Activated CD4-positive, alpha-beta T cell treated with anti-CD3 and anti-CD28 coated beads for 36 hours (primary cell): ENCODE measurements at places on chromosomes 13 and 19. TPM values are rescaled to one million over a fixed set of nuclear protein-coding genes. Genes with fewer than 3 reads are reported as not detected.

- DNase-seq = no peak
- H3K27me3 ChIP-seq = no peaks in the 10 kb centered on the region
- no peak overlapping the region for H3K4me3 ChIP-seq
- peaks cover 1% of the 10 kb centered on the region for H3K36me3 ChIP-seq
- no peaks in the 10 kb centered on the region for H3K4me1 ChIP-seq
- H3K27ac ChIP-seq = no peak overlapping the region
Observed at GRCh38 chr13:113061796-113062425, 43.7 kb upstream of the F7 start.

DNA sequence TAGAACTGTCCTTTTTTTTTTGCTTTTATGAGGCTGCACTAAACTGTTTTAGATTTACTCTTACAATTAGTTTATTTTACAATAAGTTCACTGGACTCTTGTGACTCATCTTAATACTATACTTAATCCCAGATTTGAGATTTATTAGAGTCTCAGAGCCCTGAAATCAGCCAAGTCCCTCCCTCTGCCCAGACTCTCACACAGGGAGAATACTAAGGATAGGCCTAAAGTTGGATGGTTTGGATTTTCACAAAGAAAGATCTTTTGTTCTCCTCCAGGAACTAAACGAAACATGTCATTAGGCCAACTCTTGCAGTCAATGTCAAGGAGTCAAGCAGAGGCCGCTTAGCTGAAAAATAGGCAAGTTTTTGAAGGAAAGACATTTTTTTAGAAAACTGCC is 42.7 kb upstream of the MIR17HG start:
- H3K4me3 ChIP-seq = no peak overlapping the region
- peaks cover 5% of the 10 kb centered on the region for H3K4me1 ChIP-seq
- H3K36me3 ChIP-seq = no peaks in the 10 kb centered on the region
- H3K27ac ChIP-seq = no peak overlapping the region
- no peak for DNase-seq

The KLK5 gene
- total RNA-seq = not detected

The C19orf73 gene
- total RNA-seq = 2.0 TPM

DNA sequence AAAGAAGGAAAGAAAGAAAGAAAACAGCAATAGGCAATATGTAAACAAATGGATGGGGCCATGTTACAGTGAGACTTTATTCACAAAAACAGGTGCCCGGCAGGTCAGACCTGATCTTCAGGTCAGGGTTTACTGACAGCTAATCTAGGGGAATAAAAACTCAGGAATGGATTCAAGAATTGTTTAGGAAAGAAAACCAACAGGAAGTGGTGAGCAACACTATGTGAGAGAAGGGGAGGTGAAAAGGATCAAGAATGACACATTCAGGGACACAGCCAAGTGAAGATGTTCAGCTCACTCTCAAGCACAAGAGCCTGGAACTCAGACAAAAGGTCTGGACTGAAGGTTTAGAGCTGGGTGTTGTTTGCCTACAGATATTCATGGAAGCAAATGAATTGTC is 244.5 kb downstream of the EFNB2 start:
- H3K4me3 ChIP-seq = no peak overlapping the region
- DNase-seq = no peak
- H3K27me3 ChIP-seq = peaks cover 5% of the 10 kb centered on the region
- no peak overlapping the region for H3K27ac ChIP-seq

The FFAR2 gene
- total RNA-seq = not detected

The ADAT3 gene
- 6.1 TPM for total RNA-seq

GRCh38 chr13:75759531-75759930 is 123.4 kb downstream of the LMO7 start:
- no peak overlapping the region for H3K27ac ChIP-seq
- peaks cover 68% of the 10 kb centered on the region for H3K4me1 ChIP-seq
- no peak overlapping the region for H3K4me3 ChIP-seq
- H3K36me3 ChIP-seq = peaks cover 4% of the 10 kb centered on the region
- H3K27me3 ChIP-seq = no peaks in the 10 kb centered on the region

DNA sequence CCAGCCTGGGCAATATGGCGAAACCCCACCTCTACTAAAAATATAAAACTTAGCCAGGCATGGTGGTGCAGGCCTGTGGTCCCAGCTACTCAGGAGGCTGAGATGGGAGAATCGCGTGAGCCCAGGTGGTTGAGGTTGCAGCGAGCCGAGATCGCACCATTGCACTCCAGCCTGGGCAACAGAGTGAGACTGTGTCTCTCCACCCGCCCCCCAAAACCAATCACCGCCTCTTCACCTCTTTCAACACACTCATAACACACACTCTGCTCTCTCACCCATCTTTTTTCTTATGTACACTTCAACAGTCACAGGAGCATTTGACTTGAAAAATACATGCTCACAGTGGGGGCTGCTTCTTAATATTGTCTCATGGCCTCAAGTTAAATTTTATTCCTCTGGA is 76.8 kb downstream of the ESD start:
- H3K27me3 ChIP-seq = no peaks in the 10 kb centered on the region
- H3K4me1 ChIP-seq = no peaks in the 10 kb centered on the region
- no peak overlapping the region for H3K4me3 ChIP-seq
- peaks cover 23% of the 10 kb centered on the region for H3K36me3 ChIP-seq
- no peak for DNase-seq

- H3K4me3 ChIP-seq = no peak overlapping the region
- H3K36me3 ChIP-seq = peaks cover 7% of the 10 kb centered on the region
- DNase-seq = no peak
Observed at GRCh38 chr13:48715977-48716376, 62.2 kb downstream of the CYSLTR2 start.

The RFPL4AL1 gene
- total RNA-seq = not detected

DNA sequence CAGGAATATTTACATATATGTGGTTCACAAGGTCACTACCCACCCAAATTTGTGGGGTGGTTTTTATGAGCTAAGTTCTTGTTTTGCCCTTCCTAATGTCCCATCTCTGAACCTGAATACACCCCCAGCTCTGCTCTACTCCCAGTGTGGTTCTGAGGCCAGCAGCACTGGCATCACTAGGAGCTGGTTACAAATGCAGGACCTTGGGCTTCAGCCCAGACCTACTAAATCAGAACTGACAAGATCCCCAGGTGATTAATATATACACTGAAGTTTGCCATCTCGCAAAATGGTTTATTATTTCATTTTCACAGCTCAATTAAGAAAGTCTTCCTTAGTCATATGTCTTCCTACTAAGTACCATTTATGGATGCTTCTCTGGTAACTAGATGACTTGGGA is 67.9 kb downstream of the FOXO1 start:
- no peaks in the 10 kb centered on the region for H3K27me3 ChIP-seq
- H3K36me3 ChIP-seq = peaks cover 9% of the 10 kb centered on the region
- peak overlapping the region; percentile 57 for H3K4me3 ChIP-seq
- H3K27ac ChIP-seq = peak overlapping the region; percentile 89
- no peak for DNase-seq

DNA sequence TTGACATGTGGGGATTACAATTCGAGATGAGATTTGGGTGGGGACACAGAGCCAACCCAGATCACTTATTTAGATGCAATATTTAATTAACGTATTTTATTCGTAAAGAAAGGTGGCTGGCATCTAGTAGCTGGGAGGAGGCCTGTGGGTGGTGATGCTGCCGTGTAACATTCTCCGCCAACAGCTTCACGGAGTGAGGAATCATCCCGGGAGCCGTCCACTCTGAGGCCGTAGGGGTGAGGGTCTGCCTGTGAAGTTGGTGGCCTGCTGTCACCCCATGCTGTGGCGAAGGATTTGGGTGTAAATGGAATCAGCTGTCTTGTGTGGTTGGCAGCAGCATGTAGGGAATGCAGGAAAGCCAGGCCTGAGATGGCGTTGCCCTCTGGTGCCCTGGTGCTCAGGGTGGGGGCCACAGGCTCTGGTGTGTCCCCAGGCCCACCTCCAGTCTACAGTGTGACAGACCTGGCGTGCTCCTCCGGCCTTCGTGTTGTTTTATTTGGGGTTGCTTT is 3.3 kb upstream of the TEX29 start:
- H3K27ac ChIP-seq = no peak overlapping the region
- H3K4me3 ChIP-seq = no peak overlapping the region
- peaks cover 14% of the 10 kb centered on the region for H3K36me3 ChIP-seq
- no peaks in the 10 kb centered on the region for H3K27me3 ChIP-seq

DNA sequence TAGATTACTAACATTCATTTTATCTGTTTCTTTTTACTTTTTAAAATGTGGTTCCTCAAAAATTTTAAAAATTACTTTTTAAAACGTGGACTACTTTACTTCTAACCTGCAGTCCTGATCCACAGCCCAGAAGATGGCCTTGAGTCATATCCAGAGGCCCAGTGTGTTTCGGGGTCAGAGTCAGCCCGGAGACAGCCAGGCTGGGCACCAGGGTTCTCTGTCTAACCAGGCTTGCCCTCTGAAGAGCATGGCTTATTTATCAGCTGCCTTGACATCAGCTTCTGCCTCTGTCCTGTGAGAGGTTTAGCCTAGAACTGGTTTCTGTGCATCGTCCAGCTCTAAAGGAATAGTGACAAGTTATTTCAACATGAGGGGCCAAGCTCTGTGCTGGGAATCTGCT is 332.0 kb downstream of the FGF9 start:
- no peaks in the 10 kb centered on the region for H3K27me3 ChIP-seq
- no peak overlapping the region for H3K27ac ChIP-seq
- DNase-seq = no peak
- no peaks in the 10 kb centered on the region for H3K4me1 ChIP-seq
- H3K4me3 ChIP-seq = no peak overlapping the region
- H3K36me3 ChIP-seq = no peaks in the 10 kb centered on the region

DNA sequence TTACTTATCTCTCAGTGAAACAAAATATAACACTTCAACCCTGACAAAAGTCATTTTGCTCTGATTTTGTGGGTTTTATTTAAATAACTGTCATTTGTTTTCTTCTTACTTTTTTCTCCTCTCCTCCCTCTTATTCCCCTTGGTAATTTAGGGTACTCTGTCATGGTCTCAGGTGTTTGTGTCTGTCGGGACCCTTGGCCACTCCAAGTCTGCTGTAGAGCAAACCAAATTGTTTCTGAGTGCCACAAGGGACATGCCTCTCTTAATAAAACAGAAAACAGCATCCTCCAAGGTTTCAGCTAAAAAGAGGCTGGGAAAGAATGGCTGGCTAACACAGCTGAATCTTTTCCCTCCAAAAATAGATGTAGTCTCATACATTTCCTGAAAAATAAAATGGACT is 573.1 kb upstream of the KLF12 start:
- H3K4me1 ChIP-seq = no peaks in the 10 kb centered on the region
- H3K4me3 ChIP-seq = no peak overlapping the region
- peaks cover 3% of the 10 kb centered on the region for H3K27me3 ChIP-seq
- no peak for DNase-seq

The KRTDAP gene
- total RNA-seq = not detected

GRCh38 chr19:53553865-53554791 is 16.2 kb downstream of the ZNF331 start:
- peak overlapping the region; percentile 92 for H3K4me3 ChIP-seq
- DNase-seq = peak; percentile 96
- no peaks in the 10 kb centered on the region for H3K27me3 ChIP-seq
- peaks cover 32% of the 10 kb centered on the region for H3K4me1 ChIP-seq
- H3K36me3 ChIP-seq = peaks cover 67% of the 10 kb centered on the region

The ZNF682 gene
- total RNA-seq = 7.5 TPM

GRCh38 chr19:40282920-40283319 is 2.2 kb downstream of the AKT2 start:
- peaks cover 61% of the 10 kb centered on the region for H3K4me1 ChIP-seq
- no peaks in the 10 kb centered on the region for H3K27me3 ChIP-seq
- H3K36me3 ChIP-seq = peaks cover 10% of the 10 kb centered on the region

DNA sequence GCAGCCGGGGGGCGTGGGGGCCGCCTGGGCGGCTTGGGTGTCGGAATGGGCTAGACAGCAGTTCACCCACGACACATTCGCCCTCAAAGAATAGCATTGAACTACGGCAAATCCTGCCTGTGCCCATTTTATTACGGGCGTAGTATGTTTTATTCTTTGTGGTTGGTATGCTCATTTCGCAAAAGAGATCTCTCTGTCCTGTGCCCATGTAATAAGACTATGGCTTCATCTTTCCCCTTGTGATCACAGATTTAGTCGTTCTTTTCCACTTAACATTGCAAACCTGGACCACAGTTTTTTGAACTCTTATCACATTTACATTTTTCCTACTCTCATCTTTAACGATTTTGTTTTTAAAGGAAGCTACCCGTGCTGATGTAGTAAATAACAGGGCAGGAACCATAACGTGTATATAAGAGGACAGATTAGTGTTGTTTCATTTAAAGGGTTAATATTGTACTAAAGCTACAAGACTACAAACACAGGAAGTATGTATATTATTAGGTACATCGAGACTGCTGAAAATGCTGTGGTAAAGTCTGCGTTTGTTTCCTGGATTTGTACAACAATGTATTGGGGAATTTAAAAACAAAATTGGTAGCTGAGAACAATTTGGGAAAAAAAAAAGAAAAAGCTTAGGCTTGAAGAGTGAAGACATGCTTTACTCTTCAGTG is 3.2 kb upstream of the MYCBP2 start:
- H3K27me3 ChIP-seq = no peaks in the 10 kb centered on the region
- peak overlapping the region; percentile 95 for H3K4me3 ChIP-seq
- H3K36me3 ChIP-seq = no peaks in the 10 kb centered on the region
- peaks cover 35% of the 10 kb centered on the region for H3K4me1 ChIP-seq
- peak overlapping the region; percentile 96 for H3K27ac ChIP-seq

DNA sequence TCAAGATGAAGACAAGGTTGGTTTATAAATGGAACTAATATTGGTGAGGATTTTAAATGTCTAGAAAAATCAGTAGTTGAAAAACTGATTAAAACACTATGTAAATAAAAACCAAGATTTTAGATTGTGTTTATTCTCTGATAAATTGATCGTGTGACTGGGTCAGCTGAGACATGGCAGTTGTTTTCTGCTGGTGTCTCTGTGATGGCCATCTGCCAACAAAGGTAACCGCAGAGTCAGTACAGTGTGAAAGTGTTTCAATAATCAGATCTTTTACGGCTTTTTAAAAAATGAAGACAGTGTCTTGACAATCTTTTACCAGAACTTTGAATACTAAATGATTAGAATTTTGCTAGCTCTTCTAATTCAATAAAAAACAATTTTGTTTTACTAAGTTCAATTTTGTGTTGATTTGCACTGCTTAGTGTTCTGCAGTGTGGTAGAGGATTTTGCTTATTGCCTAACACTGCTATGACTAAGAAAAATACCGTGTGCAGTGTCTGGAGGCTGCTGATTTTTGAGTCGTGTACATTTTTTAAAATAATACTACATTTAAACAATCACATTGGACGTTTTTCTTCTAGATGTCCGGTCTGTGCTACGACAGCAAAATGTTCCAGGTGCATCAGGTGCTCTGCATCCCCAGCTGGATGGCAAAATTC is 32.7 kb upstream of the GPR183 start:
- H3K4me3 ChIP-seq = no peak overlapping the region
- peak; percentile 68 for DNase-seq
- no peaks in the 10 kb centered on the region for H3K27me3 ChIP-seq
- peaks cover 61% of the 10 kb centered on the region for H3K36me3 ChIP-seq
- H3K27ac ChIP-seq = no peak overlapping the region
- H3K4me1 ChIP-seq = peaks cover 68% of the 10 kb centered on the region

- H3K27me3 ChIP-seq = peaks cover 24% of the 10 kb centered on the region
- DNase-seq = no peak
Observed at GRCh38 chr19:17021793-17022590, 4.6 kb downstream of the CPAMD8 start.

- no peak overlapping the region for H3K27ac ChIP-seq
- DNase-seq = no peak
- H3K36me3 ChIP-seq = no peaks in the 10 kb centered on the region
Observed at GRCh38 chr13:33135097-33135496, 118.9 kb downstream of the KL start.
